BJ (cell line): ENCODE measurements at places on chromosomes 7 and 10.

DNA sequence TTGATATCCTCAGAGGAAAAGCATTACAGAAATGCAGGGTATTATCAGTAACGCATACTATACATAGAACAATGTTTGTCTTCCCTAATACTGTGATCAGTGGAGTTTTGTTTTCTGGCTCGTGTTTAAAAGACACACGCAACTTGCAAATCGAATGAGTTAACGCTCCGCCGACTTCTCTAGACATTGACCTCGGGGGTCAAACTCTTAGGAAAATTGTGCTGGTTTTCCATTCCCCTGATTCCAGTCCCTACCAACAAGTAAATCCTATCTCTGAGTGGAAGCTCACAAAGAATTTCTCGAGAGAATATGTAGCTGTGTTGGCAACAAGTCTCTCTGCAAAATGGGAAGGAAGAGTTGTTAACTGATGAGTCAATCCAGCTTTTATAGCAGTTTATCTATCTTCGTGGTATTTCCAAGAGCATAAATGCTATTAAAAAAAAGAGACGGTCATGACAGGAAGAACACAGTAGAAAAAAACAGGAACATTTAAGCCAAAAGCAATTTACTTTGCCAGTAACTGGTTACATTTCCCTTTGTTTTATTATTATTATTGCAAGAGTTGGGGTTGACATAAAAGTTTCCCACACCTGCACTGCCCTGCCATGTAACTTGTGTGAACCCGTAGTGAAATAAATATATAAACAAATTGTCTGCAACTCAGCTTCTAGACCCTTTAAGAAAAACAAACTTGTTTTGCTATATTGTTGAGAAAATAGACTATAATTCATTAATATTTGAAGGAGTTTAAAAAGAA is 144.4 kb downstream of the ARID5B start:
- DNase-seq: peak; percentile 97

DNA sequence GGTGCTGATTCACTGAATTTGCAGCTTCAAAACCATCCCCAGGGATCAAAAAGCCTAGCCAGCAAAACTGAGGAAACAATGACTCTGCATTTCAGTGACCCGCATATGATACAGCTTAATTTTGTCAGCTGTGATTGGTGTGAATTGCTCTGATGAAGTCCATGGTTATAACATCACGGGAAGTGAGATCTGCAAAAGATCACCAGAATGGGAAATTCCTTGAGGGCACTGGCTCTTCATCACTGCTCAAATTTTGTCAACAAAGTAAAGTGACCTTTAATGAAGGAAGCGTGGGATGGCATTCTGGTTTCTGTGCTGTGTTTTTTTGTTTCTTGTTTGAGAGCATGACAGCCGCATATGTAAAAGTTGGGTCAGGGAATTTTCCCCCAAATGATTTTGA is 745.9 kb downstream of the GATA3 start:
- no peak for DNase-seq

GRCh38 chr7:90791596-90791995 is 195.5 kb downstream of the CDK14 start:
- DNase-seq: no peak

- no peak for DNase-seq
Observed at GRCh38 chr10:411603-412002, 276.3 kb downstream of the ZMYND11 start.

- no peak for DNase-seq
Observed at GRCh38 chr7:135355377-135356048, 121.9 kb downstream of the STRA8 start.

DNA sequence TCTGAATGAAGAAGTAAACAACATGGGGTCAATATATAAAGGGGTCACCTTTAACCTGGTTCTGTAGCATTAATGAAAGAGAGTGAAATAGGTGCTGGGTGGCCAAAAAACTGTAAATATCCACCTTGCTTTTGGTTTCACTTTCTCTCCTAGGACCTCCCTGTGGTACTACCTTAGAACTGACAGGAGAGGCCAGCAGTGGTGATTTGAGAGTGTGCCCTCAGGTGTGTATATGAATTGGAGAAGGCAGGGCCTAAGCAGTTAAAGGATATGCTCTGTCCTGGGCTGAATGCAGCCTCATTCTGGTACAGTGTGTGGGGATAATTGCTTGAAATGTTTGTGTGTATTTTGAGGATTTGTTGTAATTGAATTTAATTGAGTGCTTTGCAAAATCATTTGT is 62.0 kb downstream of the BBS9 start:
- no peak for DNase-seq

DNA sequence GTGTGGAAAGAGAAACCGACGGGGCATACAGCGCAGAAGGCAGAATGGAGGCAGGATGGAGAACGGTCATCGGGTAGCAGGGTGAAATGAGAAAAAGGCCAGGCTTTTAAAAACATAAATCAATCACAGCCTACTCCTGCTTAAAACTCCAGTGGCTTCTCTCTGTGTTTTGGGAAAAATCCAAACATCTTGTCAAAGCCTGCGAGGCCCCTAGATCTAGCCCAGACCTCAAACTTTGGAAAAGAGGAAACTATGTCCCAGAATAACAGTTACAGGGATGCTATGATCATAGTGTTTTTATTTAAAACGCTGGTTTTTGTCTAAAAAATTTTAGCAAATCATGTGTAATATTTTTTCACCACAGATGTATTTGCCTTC is 41.1 kb downstream of the PPP1R3C start:
- DNase-seq: no peak

DNA sequence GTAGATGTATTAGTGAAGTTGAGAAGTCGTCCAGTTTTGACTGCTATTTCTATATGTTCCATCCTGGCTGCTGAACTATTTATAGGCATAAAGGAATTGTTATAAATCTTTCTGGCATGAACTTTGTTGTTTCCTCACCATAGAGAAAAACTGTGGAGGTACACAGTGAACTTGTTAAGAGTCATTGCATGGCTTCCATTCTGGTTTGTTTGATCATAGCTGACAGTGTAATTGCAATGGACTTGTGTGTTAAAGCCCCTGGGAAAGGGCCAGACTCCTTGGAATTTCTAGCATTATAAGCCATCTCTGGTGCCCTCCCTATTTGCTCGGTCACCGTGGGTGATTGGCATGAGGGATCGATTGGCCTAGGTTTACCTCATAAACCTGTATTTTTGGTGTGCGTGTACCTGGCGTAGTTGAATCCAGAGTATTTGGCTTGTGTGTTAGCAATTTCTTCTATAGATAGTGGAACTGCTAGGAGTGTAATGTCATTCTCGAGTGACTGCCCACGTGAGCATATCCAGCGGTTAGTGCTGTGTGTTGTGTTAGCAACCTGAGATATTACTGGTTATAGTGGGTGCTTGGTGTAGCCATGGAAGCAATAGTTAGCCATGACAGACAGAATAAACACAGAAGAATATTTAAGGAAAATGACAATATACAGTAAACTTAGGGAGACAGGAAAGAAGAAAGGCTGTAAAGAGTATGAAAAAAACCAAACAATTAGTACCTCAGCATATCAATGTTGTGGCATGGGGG is 5.9 kb upstream of the SYPL1 start:
- no peak for DNase-seq

- DNase-seq: no peak
Observed at GRCh38 chr7:46357290-46357689, 436.2 kb upstream of the IGFBP3 start.

GRCh38 chr7:79227044-79227443 is 226.4 kb downstream of the MAGI2 start:
- peak; percentile 14 for DNase-seq

GRCh38 chr10:46538717-46539426 is 17.6 kb downstream of the GPRIN2 start:
- no peak for DNase-seq

- no peak for DNase-seq
Observed at GRCh38 chr10:88616250-88616977, 29.9 kb downstream of the LIPJ start.

DNA sequence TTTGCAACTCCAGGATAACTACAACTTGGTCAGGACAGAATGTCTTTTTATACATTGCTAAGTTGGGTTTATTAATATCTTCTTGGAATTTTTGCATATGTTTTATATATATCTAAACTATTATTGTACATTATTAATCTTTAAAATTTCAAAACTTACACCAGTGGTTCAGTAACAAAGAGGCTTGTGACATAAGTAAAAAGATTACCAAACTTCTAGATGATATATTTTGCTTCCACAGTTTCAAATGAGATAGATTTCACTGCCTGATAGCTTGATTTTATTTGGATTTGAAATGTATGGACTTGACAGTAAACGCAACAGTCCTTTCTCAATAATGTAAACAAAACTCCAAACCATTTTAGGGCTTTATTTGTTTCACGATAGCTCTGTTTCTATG is 701.2 kb upstream of the IGFBP3 start:
- DNase-seq: no peak

DNA sequence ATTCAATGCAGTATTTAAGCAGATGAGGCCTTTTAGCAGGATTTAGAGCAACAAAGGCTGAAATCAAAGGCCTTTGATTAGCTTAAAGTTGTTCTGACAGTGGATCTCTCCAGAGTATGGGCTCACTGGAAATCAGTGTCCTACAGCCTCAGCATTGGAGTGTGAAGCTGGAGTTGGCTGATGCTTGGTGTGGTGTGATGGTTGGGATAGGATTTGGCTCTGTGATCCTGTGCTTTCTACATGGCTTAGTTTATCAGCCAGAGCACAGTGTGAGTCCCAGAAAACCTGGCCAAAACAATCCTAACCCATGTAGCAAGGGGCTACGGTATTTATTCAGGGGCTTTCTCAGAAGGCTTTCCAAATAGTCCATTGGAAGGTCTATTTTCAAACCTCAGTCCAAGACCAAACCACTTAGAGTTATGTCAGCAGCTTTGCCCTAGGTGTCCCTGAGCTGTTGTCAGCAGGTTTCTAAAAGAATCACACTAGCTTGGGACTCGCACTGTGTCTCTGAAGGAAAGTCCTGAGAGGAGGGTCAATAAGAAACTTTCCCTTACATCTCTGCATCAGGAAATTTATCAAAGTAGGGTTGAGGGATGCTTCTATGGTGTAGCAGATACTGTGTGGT is 65.4 kb upstream of the ANKRD1 start:
- no peak for DNase-seq

DNA sequence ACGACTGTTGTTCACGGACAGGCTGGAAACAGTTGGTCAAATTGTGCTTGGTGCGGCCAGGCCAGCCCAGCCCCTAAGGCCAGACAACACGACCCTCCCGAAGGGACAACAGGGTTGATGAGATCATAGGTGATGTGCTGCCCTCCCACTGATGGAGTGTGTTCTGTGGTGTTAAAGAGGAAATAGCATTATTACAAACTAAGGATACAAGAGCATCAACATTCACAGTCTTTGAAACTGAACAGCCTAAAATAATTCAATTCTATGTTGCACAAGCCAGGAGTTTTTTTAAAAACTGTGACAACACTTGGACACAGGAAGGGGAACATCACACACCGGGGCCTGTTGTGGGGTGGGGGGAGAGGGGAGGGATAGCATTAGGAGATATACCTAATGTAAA is 87.6 kb downstream of the FAM53B start:
- DNase-seq: no peak

- DNase-seq: no peak
Observed at GRCh38 chr7:157278791-157279724, 57.7 kb upstream of the DNAJB6 start.

- DNase-seq: peak; percentile 18
Observed at GRCh38 chr10:650886-651615, 38.4 kb downstream of the DIP2C start.

- no peak for DNase-seq
Observed at GRCh38 chr10:98880971-98881370, 354.7 kb downstream of the HPSE2 start.

DNA sequence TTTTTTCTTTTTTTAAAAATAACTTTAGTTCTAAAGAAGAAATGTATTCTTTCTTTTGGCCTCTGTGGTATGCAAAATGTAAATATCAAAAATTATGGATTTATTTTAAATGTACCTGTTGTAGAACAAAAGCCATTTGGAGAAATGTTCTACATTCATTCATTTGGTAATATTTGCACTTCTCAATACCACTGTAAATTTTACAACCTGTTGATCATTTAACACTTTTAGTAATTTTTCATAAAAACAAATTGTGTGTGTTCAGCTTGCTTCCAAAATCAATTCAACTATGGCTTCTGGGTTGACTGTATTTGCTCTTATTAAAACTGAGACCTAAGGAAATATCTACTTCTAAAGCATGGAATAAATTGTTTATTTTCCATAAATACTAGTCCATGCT is 2.3 kb upstream of the IGF2BP3 start:
- DNase-seq: no peak

GRCh38 chr7:43537765-43538403 is 45.0 kb upstream of the STK17A start:
- no peak for DNase-seq

- no peak for DNase-seq
Observed at GRCh38 chr10:89217057-89217990, 10.2 kb upstream of the CH25H start.

DNA sequence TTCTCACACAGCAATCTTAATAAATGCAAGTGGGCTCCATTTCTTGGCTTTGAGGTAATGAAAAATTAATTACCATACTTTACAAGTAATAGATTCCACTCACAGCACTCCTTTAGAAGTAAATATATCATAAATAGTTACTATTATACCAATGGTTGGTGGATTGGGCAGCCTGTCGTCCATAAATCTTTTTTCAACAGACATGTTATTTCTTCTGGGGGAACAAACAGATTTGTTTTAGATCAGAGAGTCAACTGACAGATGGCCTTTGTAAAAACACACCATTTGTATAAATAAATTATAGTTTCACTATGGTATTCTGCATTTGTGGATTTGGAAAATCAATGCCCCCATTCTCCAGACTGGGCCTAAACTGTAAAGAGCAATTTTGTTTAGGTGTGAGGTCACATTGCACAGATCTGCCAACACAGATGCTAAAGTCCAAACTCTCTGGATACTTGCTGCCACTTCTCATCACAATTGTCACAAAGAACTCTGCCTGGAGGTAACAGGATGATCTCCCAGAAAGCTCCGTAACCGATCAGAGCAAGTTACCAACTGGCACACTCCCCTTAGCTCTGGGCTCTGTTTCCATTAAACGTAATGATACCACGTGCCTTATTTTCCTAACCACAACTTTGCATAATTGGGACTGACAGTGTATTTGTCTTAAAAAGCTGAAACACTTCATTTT is 4.5 kb upstream of the MACROH2A2 start:
- DNase-seq: no peak

DNA sequence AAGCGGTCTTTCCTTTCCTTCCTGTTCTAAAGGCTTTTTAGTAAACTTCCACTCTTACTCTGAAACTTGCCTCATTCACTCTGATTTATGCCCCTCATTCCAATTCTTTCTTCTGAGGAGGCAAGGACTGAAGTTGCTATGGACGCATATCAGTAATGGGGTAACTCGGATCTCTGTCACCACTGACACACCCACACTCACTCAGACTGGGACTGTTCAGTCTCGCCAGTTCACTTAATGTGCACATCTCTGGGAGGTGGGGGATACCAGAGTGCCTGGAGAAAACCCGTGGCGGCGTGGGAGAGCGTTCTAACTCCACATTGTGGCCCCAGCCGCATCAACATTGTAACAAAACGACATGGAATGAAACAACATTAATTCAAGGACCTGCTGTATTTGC is 1139.3 kb upstream of the CELF2 start:
- no peak for DNase-seq
